ENCODE measurements at places on chromosomes 12 and 14.

DNA sequence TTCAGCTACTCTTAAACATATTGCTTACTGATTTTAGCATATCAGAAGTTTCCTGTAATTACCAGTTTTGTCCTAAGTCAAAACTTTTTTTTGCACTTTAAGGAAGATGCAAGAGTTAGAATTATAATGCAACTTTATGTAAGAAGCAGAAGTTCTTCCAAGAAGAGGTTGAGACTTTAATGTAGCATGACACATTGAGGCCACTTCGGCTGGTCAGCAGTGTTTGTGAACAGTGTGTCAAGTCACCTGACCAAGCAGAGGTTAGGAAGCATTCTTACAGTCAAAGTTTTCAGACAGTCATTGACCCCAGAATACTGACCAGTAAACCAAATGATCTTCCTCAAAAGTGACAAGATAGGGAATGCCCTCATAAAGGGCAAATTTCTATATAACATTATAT lies 15.2 kb downstream of the FGFR1OP2 start:
- no peak for DNase-seq

- DNase-seq: no peak
Measured at GRCh38 chr14:82447586-82447985, 913.9 kb upstream of the SEL1L start.

GRCh38 chr14:95482627-95483308 lies 33.7 kb downstream of the SYNE3 start:
- no peak for DNase-seq

GRCh38 chr14:103135333-103136260 lies 12.3 kb downstream of the TNFAIP2 start:
- no peak for DNase-seq

DNA sequence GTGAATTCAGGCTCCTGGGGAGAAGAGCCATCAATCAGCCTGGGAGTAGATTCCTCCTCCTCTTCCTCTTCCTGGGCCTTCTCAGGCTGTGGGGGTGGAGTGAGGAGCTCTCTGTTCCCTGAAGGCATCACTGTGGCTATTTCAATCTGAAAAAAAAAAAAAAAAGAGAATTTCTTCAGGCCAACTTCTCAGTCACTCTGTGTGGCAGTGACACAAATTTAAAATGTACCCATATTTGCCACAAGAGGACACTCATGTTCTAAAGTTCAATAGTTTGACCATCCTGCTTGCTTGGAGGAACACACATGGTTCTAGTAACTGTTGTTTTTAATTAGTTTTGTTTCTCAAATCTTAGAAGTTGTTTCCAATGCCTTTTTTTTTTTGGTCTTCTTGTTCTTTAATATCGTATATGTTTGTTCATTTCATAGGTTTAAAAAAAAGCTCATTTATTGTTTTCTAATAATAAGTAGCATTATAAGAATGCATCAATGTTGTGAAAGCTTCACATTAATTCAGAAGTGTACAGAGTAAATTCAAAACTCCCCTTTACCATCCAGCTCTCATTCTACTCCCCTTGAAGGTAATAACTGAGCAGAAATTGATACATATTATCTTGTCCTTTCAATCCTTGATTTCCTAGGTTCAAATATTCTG lies 23.3 kb upstream of the CCER1 start:
- DNase-seq: no peak

- DNase-seq: no peak
Measured at GRCh38 chr12:20339060-20339459, 29.3 kb upstream of the PDE3A start.

- no peak for DNase-seq
Measured at GRCh38 chr12:30700216-30700900, 4.7 kb upstream of the IPO8 start.

DNA sequence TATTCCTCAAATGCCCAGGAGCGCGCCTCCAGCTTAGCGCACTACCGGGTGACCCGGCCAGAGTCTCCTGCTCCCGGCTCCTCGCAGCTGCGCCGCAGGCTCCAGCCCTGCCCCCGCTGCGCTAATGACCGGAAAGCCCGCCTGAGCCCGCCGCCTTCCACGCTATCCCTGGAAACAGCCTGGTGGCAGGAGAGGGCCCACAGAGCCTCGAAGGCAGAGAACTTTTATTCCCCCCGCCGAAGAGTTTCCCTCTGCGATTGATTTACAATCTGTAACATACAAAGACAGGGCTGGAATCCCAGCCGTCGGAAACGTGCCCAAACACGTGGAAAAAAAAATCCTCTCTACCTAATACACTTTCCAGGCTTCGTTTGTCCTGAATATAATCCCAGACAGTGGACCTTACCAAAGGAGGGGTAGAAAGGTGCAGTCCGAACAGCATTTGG lies 1.5 kb downstream of the COL2A1 start:
- no peak for DNase-seq

GRCh38 chr12:91356405-91356804 lies 173.8 kb upstream of the DCN start:
- DNase-seq: no peak

GRCh38 chr12:23899434-23899833 lies 50.0 kb downstream of the SOX5 start:
- no peak for DNase-seq

DNA sequence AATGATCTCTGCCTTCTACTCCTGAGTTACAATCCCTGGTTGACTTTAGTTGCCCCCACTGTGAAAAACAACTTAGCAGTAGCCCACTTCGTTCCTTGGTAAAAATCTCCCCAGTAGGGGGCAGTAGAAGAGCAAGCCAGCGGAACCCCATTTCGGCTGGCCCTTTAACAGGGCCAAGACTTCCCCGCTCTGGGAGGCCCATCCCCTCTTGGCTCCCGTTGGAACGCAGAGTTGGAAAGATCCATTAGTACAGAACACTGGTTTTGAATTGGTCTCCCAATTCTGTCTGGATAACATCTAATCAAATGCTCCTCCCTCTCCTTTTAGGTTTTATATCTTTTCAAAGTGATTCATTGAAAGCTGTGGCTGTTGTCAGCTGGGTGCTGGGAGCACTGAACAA lies 1133.3 kb downstream of the BCL11B start:
- DNase-seq: no peak

DNA sequence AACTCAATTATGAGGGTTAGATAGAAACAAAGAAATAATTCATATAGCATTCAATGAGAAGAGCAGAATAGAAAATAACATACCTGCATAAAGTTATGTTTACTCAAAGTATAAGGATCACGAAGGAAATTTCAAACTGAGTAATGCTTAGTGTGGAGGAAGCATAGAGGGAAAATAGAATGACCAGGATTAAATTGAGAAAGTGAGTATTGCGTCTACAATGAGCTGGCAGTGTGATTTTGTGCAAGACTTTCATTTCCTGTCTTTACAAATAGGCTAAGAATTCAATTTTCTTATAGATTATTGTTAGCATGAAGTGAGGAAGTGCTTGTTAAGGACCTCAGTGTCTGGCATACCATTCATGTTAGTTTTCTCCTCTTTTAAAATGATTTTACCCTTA lies 12.0 kb downstream of the ADGRD1 start:
- DNase-seq: no peak

DNA sequence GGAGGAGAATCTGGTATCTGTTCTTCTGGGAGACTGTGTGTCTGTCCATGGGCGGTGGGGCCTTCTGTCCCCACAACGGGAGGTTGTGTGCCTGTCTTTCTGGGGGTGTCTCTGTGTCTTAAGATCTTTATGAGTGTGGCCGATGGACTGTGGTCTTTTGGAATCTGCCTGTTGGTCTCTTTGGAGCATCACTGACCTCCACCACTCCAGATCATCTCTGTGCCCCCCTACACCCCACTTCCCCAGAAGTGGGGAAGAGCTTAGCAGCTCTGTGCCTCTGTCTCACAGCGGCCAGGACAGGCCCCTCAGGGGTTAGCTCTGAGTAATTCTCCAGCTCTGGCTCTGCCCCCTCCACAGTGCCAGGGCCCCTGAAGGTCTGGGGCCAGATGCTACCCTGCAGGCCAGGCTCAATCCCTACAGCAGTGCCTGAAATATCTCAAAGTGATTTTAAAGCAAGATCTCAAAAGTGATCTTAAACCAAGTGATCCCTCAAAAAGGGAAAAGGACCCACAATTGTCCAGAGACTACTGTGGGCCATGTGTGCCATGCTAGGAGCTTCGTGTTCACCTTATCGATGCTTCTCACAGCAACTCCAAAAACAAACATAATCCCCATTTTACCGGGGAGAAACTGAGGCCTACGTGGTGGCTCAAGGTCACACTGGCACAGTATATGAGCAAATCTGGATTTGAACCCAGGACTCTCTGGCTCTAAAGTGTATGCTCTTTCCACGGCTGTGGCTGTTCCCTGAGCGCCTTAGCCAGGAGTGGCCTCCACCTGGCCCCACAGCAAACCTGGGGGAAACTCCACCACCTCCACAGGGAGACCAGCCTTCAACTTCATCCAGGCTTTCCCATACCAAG lies 26.0 kb upstream of the KRT78 start:
- DNase-seq: no peak

DNA sequence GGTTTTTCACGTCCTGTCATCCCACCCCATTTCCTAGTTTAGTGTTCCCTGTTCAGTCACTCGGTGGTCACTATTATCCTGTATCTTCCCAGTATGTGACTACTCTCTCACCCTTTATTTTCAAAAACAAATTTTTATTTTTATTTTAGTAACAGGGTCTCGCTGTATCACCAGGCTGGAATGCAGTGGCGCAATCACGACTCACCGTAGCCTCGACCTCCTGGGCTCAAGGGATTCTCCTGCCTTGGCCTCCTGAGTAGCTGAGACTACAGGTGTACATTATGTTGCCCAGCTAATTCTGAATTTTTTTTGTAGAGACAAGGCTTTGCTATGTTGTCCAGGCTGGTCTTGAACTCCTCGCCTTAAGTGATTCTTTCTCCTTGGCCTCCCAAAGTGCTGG lies 20.1 kb upstream of the PRICKLE1 start:
- DNase-seq: no peak

DNA sequence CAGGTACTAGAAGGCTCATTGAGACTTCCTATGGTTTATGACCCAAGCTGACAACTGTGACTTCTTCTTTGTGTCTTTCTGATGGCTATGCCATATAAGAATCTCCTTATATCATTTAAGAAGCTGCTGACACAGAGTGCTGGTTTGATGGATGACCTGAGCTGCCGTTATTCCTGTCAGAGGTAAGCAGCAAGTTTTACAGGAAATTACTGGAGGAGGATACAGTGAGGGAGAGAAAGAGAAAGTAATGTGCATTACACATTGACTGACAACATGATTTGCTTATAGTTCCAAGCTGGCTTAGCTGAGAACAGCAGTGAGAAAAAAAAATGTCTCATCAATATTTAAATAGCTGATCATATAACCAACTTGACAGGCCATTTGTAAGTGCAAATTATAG lies 981.4 kb downstream of the FSCB start:
- no peak for DNase-seq

DNA sequence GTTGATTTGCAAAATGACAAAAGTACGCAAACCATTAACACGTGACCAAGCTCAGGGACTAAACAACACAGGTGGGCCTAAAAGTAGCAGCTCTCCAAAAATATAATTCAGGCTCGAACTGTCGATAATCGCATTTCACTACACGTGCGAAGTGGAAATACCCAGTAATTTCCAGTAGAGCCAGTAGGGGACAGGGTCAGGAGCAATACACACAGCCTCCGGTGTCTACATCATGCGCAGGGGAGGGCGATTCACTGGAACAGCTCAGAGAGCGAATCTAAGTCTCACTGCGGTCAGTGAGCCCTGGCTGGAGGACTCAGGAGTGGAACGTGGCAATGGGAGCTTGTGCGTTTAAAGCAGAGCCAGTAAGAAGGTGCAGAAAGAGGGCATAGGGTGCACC lies 40.4 kb downstream of the SETD3 start:
- DNase-seq: no peak

DNA sequence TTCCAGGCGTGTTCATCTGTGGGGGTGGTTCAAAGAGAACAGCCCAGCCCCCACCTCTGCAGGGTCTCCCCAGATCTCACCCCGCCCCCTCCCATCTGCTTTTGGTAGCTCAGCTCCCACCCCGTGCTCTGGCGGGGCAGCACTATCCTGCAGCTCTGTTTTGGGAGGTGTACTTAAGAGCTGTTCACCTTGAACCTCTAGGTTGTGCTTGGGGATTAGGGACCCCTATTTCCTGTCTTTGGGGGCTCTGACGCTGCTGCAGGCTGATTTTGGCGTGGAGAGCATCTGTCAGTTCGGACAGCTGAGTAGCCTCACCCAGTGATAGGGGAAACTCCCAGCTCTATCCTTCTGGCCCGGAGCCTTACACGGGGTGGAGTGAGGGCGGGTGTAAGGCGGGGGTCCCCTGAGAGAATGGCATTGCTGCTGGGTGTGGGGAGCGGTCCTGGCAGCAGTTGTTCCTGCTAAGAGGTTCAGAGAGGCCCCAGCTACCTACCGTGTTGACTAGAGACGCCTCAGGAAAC lies 765 bp downstream of the TMEM120B start:
- DNase-seq: no peak

DNA sequence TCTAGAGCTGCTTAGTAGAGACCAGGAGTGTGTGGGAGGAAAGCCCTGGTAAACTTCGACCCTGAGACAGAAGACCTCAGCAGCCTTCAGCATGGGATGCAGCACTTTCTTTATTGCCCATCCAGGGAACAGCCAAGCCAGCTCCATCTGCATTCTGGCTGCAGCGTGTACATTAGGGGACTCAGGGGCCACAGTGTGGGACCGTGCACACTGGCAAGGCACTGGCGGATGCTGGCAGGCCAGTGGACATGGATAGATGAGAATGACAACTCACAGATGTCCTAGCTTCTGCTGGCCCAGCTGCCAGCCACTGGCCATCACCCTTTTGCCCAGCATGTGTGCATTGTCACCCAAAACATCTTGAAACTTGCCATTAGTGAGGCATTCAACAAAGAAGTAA lies 12.5 kb downstream of the PLD4 start:
- no peak for DNase-seq

- DNase-seq: no peak
Measured at GRCh38 chr12:114919479-114919878, 235.5 kb upstream of the TBX3 start.

DNA sequence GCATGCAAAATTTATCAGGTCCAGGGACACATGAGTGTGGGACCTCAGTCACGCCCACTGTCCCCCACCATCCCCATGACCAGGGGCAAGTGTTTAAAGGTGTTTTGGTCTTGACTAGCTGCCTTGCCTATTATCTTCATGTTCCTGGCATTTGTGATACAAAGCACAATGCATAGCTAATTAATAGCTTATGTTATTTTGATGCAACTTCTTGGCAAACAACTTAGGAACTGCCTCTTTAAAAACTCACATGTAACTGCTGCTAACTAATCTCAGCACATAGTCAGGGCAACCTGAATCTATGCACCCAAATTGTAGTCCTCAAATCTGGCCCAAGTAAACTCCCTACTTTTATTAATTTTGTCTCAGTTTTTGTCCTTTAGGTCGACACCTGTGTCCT lies 7.4 kb upstream of the OR6J1 start:
- DNase-seq: no peak

DNA sequence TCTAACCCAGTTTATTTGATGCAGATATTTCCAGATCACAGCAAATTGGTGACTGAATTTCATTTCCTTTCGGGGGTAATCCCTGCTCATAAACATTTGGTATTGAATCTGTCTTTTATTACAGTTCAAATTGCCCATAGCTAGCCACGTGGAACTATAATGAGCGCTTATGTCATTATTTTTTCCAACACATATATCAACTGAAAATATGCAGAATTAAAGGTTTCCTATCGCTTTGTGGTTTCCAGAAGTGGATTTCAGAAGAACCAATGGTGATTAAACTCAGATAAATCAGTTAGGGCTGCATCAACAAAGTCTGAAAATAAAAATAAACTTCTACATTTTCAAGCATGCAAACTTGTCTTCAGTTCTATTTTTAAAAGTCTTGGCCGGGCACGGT lies 111.9 kb downstream of the PIK3C2G start:
- DNase-seq: no peak
